ENCODE measurements at places on chromosomes 3 and 15.
A peak's percentile ranks its signal among the peaks of the same experiment; 100 is the strongest.

DNA sequence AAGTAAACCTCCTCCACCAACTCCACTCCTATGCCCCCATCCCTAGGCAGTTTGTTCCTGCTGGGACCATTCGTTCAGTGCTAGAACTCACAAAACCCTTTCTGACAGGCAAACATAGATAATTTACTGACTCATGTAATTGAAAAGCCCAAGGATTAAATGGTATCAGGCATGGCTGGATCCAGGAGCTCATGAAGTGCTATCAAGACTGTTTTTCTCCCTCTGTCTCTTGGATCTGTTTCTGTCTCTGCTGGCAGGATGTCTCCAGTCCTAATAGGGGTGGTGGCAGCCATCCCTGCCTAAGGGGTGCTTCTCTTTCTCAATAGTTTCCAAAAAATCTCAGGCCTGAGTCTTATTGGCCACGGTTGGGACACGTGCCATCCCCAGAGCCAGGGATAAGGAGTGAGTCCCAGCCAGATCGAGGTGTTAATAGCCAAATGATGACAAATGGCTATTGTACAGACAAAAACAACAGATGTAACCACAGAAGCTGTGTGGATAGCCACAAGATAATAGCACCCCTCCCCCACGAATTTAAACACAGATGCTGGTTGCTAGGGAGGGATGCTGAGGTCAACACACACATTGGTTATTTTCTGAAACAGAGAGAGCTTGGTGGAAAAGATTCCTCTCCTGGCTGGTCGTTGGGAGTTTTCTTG is 168.6 kb downstream of the SHQ1 start:
- H3K27me3 ChIP-seq, result no peaks in the 10 kb centered on the region
- no peak overlapping the region for H3K4me3 ChIP-seq
- H3K36me3 ChIP-seq, result no peaks in the 10 kb centered on the region
- no peaks in the 10 kb centered on the region for H3K4me1 ChIP-seq
- DNase-seq, result no peak

DNA sequence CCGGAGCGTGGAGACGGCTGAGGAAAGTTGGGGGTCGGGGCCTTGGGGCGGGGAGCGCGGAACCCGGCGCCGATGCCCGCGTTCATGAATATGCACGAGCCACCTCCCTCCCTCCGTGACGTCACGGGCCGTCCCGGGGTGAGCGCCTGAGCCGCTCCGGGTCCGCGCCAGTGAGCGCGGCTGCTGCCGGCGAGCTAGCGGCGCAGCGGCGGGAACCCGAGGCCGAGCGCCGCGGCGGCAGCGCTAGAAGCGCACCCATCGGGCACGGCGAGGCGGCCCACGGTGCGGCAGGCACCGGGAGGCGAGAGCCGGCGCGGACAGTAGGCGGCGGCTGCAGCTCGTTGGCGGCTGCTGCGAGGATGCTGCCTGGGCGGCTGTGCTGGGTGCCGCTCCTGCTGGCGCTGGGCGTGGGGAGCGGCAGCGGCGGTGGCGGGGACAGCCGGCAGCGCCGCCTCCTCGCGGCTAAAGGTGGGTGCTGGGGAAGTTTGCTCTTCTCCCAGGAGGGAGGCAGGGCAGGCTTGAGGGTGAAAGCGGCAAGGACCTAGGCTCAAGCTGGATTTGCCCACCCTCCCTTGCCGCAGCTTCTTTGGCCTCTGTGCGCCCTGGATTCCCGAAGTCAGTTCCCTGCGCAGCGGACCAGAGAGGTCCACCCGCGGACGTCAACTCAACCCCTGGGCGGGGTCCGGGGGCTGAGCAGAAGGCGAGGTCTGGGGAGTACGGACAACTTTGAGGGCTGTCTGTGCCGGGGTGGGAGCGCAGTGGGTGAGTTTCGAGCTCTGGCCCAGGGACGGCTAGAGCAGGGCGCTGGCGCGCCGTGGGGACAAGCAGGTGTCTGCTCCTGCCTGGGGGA is at the start of gene CLSTN2:
CLSTN2 (plus strand) TSS at position 170 of the 850 bp plus-strand sequence.
- peak; percentile 56 for DNase-seq
- peak within 1 kb of the TSS; percentile 44 for H3K4me3 ChIP-seq
- H3K27ac ChIP-seq, result no peak within 1 kb of the TSS

DNA sequence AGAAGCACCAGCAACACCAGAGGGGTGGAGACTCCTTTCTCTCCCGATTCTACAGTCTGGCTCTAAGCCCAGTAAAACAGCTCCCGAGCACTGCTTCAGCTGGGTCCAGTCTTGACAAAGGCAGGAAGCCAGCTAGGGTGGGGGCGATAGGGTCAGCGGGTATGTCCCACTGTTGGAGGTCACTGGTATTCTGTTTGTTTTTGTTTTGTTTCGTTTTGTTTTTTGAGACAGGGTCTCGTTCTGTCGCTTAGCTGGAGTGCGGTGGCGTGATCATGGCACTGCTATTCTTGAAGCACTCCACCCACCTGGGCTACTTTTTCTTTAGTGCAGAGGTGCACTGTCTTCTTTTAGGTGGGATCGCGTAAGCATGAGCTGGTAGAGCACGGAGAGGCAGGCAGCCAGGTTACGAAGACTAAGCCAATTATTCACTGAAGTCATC is 16.3 kb downstream of the GCSAM start:
- no peak overlapping the region for H3K27ac ChIP-seq
- H3K36me3 ChIP-seq, result peaks cover 9% of the 10 kb centered on the region
- no peaks in the 10 kb centered on the region for H3K27me3 ChIP-seq

DNA sequence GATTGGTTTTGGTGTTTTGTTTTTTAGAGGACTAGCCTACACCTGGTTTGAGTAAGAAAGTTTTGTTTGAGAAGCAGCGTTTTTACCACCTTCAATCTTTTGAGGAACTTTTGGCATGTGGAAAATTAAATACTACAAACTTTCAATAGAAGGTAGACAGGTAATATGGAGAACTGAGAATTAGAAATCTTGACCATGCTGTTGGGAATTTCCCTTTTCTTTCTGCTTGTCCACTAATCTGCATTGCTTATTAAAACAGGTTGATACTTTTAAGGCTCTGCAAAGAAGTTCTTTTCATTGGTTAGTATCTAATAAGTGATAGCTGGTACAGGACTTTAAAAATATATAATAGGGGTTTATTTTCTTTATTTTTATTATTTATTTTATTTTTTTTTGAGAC is 31.9 kb downstream of the UBE2E1 start:
- H3K4me1 ChIP-seq, result peaks cover 34% of the 10 kb centered on the region
- no peak for DNase-seq
- H3K4me3 ChIP-seq, result no peak overlapping the region
- H3K27ac ChIP-seq, result no peak overlapping the region
- H3K27me3 ChIP-seq, result no peaks in the 10 kb centered on the region
- no peaks in the 10 kb centered on the region for H3K36me3 ChIP-seq

GRCh38 chr3:45906681-45907407 is 20.5 kb downstream of the CCR9 start:
- H3K27me3 ChIP-seq, result no peaks in the 10 kb centered on the region
- DNase-seq, result no peak
- no peak overlapping the region for H3K4me3 ChIP-seq
- no peak overlapping the region for H3K27ac ChIP-seq
- no peaks in the 10 kb centered on the region for H3K4me1 ChIP-seq

DNA sequence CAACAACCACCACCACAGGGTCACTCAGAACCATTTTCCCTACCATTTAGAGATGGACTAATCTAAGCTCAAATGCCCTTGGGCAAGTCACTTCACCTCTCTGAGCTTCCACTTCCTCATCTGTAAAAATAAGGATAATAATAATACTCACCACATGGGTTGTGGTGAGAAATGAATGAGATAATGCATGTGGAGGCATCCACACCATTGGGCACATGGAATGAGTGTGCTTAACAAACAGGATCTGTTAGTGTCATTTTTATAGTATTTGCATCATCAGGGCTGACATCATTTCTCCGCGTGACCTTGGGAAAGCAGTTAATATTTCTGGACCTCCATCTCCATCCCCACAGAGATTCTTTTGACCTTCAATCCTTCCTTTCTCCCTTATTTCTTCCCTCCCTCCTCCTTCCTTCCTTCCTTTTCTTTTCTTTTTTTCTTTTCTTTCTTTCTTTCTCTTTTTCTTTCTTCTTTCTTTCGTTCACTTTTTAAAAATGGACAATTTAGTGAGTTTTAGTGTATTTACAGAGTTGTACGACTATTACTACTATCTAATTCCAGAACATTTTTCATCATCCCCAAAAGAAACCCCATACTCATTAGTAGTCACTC is 7.7 kb upstream of the RFT1 start:
- no peak overlapping the region for H3K27ac ChIP-seq
- H3K27me3 ChIP-seq, result no peaks in the 10 kb centered on the region
- peaks cover 34% of the 10 kb centered on the region for H3K4me1 ChIP-seq
- H3K4me3 ChIP-seq, result no peak overlapping the region
- DNase-seq, result no peak
- no peaks in the 10 kb centered on the region for H3K36me3 ChIP-seq

DNA sequence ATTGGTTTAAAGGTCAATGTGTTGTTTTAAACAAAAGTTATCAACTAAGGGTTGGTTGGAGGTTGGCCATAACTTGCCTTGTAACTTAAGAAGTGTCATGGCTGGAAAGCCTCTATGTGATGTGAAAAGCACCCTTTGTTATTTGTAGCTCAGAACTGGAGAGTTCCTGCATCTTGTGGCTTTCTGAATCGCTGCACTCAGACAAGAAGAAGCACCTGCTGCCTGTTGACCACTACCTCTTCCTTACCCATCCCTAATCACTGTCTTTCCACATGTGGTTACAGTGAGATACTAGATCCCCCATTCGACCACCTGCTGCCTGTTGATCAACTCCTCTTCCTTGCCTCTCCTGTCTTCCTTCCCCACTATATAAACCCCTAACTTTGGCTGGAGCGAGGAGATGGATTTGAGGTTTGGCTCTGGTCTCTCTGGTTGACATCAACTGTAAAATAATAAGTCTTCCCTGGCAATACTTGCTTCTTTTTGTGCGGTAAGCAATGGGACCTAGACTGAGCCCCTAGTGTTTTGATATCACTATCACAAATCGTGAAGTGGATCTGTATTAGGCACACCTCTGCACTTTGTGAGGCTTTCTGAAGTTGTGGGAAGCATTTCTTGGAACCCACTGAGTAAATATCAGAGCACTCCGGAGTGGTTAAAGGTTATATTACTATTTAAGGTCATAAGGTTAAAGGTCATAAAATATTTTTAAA is 13.8 kb downstream of the RPL39L start:
- DNase-seq, result no peak
- no peaks in the 10 kb centered on the region for H3K27me3 ChIP-seq
- no peak overlapping the region for H3K27ac ChIP-seq
- H3K4me3 ChIP-seq, result no peak overlapping the region
- H3K36me3 ChIP-seq, result no peaks in the 10 kb centered on the region
- H3K4me1 ChIP-seq, result no peaks in the 10 kb centered on the region

GRCh38 chr3:65577843-65578430 is 460.8 kb downstream of the MAGI1 start:
- no peak for DNase-seq
- no peaks in the 10 kb centered on the region for H3K4me1 ChIP-seq
- H3K27me3 ChIP-seq, result no peaks in the 10 kb centered on the region
- no peak overlapping the region for H3K27ac ChIP-seq
- H3K4me3 ChIP-seq, result no peak overlapping the region

DNA sequence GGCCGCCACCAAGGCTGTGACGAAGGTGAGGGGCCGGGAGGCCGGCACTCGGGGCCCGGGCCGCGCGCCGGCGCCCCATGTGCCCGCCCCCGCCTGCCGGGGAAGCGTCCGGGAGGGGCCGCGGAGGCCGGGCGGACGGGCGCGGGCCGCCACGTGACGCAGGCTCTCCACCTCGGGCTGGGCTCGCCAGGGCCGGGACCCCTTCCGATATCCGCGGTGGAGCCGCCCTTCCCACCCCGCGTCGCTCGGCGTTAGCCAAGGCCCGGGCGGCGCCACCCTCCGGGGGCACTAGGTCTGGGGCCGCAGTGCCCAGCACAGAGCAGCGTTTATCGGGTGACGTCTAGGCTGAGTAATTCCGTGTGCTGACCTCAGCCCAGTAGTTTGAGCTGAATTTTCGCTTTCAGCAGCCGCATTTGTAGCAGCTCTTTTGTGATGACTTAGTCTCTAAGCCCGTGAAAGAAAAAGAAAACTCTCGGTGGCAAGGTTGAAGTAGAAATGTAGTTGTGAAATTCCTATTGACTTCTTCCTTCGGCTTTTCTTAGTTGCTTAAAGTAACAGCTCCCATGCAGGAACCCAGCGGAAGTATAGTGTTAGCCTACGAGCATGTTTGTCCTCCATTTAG is 885 bp downstream of the CDV3 start:
- peaks cover 42% of the 10 kb centered on the region for H3K36me3 ChIP-seq
- H3K27ac ChIP-seq, result peak overlapping the region; percentile 98
- peaks cover 59% of the 10 kb centered on the region for H3K4me1 ChIP-seq
- H3K27me3 ChIP-seq, result no peaks in the 10 kb centered on the region

- H3K27me3 ChIP-seq, result no peaks in the 10 kb centered on the region
- no peak overlapping the region for H3K4me3 ChIP-seq
- no peaks in the 10 kb centered on the region for H3K4me1 ChIP-seq
- DNase-seq, result peak; percentile 39
These were observed 15.8 kb downstream of the LOXL1 start for GRCh38 chr15:73941871-73942635.

GRCh38 chr3:62638316-62638715 is 236.9 kb downstream of the CADPS start:
- H3K4me1 ChIP-seq, result no peaks in the 10 kb centered on the region
- H3K27ac ChIP-seq, result no peak overlapping the region
- H3K27me3 ChIP-seq, result no peaks in the 10 kb centered on the region

GRCh38 chr3:130480736-130481135 is 36.2 kb upstream of the COL6A6 start:
- H3K36me3 ChIP-seq, result no peaks in the 10 kb centered on the region
- no peak for DNase-seq
- no peak overlapping the region for H3K4me3 ChIP-seq
- H3K4me1 ChIP-seq, result no peaks in the 10 kb centered on the region
- H3K27ac ChIP-seq, result no peak overlapping the region
- H3K27me3 ChIP-seq, result no peaks in the 10 kb centered on the region

Measured in lower lobe of right lung (tissue), 2 donors.